ENCODE measurements at places on chromosomes 5 and 9.
A peak's percentile ranks its signal among the peaks of the same experiment; 100 is the strongest.

DNA sequence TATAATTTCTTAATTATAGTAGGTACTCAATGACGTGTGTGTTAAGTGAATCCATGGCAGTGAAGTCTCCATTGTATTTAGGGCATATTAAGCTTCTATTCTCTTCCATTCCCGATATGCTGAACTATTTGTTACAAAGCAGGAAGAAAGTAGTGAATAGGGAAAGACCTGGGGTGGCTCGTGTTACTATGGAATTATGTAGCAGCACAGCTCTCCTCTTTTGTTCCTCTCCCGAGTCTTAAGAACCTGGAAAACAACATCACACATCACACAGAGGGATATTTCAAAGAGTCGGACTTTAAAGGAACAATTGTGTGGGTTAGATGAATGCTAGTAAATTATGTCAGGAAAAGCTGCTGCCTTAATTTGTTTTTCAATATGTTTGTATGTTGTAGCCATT, 131.8 kb downstream of the PCSK5 start:
- no peak for DNase-seq

- DNase-seq = no peak
These were observed 67.2 kb downstream of the PRLR start for GRCh38 chr5:35162848-35163709.

DNA sequence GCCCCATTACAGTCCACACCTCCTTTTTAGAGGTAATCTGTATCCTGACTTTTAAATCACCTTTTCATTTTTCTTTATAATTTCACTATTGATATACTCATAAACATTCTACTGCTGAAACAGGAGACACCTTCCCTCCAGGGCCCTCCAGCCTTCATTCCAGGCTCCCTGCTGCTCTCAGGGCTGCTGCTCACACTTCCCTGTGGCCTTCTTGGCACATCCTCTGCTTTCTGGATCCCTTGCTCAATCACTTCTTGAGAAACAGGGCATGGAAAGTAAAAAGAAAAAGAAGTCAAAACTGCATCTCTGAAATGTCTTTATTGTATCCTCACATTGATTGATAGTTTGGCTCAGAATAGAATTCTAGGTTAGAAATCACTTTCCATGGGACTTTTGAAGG, 19.3 kb upstream of the WNT8A start:
- DNase-seq = no peak

- no peak for DNase-seq
These were observed 24.6 kb downstream of the ALG2 start for GRCh38 chr9:99197124-99197630.

DNA sequence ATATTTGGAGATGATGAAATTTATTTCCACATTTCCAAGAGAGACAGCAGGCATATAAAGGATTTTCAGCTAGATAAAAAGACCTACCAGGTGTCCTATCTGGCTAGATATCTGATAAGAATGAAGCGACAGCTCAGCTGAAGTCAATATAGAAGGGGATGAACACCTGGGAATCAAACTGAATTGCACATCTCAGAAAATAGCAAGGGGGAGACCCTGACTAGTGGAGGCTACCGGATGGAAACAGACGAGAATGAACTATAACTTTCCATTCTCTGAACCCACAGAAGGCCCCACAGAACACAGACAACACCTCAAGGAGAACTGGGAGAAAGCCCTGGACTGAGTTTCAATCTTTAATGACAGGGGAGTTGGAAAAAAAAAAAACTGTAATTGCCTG, 51.1 kb downstream of the CPLANE1 start:
- DNase-seq = no peak

DNA sequence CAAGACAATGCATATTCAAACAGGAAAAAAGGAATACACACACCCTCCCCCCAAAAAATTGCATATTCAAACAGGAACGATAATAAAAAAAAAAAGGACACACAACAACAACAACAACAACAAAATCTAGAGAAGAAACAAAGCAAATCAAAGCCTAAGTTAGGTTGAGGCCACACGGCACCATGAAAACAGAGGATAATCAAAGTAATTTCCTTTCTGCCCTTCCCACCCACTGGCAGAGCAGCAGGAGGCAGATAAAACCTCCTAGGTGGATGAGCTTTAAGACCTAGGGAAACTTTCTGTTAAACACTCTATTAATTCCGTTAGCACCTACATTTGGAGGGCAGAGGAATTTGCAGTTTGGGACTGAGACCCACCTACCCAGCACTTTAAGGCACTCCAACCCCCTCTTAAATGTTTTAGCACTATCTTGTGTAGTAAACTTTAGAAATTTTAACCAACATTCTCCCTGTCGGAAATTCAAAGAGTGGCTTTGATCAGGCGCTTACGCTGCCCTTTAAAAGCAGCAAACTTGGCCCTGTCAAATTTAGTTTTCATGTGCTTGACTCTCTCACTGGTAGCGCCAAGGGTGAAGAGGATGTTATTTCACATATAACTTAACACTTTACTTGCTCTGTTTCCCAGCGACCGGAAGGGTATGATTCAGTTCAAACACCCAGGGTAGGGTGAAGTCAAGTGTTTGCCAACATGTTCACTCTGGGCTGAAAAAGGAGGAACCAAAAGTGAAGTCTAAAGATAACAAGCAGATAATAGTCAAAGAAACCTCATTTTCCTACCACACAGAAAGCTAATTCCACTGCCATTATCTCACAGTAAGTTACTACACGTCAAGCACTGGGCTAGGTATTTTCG, 9.2 kb downstream of the ENC1 start:
- DNase-seq = peak; percentile 82

DNA sequence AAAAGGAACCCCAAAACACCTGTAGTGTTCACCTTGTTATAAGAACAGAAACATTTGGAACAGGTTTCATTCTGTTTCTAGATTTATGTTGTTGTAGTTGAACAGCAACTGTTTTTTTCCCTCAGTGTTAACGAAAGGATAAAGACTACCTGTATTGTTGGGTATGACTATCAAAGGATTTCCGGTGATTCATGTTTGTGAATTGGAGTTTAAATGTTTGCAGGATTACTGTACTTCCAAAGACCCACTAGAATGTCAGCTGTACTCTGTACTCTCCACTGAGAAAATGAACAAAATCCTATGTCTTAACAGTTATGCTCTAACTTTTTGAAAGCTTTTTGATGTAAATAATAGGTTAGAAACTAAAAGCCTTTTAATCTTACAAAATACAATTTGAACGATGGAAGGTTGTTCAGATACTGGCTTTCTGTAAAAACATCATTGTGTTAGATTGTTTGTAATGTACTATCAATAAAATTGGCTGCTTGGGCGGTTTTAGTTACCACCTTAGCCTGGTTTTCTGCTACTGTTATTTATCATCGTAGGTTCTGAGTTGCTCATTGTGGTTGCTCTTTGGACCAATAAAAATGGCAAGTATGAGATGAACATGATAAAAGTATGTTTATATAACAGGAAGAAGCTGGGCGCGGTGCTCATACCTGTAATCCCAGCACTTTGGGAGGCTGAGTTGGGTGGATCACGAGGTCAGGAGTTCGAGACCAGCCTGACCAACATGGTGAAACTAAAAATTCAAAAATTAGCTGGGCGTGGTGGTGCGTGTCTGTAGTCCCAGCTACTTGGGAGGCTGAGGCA, 44.1 kb downstream of the DCP2 start:
- DNase-seq = no peak

GRCh38 chr5:94872526-94872925, 254.1 kb downstream of the SLF1 start:
- no peak for DNase-seq

- DNase-seq = no peak
These were observed 33.2 kb downstream of the YTHDC2 start for GRCh38 chr5:113546703-113547183.

DNA sequence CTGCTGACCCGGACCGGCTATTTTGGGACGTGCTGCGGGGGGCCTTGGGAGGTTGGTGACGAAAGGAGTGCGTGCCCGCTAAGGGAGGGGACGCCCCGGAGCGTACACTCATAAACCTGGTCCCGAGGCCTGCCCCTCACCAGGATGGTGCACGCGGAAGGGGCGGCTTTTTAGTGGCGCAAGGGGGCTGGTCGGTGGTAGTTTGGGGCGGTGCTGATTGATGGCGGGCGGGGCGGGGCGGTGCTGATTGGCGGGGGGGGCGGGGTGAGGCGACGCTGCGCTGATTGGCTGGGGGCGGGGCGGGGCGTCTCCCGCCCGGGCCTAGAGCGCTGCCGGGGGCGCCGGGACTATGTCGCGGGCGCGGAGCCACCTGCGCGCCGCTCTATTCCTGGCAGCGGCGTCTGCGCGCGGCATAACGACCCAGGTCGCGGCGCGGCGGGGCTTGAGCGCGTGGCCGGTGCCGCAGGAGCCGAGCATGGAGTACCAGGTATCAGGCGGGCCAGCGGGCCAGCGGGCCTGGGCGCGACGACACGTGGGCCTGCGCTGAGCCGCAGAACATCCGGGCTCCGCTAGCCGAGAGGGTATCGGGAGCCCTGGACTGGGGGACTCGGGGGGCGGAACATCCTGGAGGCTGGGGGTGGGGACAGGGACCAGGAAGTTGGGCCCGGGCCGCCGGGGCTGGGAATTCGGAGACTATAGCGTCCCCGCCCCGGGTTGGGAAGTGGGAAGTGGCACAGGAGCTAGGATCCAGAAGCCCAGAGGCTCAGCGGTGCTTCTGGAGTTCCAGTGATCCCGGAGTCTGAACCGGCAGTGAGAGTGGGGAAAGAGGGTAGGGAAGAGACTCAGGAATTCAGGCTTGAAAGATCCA, at the start of gene FPGS:
Gene FPGS, plus strand, starts transcription at position 307 of the 868 bp plus-strand sequence. Its CDS starts 43 bp downstream, at position 350.
- peak; percentile 70 for DNase-seq

- no peak for DNase-seq
These were observed 23.2 kb upstream of the IER5L start for GRCh38 chr9:129201289-129201688.

DNA sequence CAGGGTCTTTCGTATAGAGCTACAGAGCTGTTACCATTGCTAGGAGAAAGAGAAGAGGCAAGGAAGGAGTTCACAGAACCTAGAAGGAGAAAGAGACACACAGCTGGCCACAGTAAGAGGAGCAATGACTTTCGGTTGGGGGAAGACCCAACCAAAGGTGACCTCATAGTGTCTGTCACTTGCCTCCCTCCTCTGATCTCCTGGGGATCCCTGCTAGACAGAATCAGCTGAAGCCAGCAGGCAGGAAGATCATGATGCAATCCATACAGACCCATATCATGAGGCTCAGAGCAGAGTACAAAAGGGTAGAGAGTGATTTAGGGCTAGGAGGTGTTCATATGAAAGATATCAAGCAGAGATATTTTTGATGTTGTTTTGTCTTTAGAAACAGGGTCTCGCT, 26.0 kb upstream of the EPB41L4B start:
- no peak for DNase-seq

DNA sequence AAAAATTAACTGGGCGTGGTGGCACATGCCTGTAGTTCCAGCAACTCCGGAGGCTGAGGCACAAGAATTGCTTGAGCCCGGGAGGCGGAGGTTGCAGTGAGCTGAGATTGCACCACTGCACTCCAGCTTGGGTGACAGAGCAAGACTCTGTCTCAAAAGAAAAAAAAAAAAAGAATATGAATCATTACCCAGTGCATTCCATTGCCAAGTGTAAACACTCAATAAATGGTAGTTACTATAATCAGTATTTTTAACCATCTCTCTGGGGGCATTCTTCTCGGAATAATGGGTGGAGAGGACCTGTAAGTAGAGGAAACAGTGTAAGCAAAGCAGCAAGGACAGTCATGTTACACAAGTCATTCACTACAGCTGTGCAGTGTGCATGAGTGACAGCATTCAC, 13.8 kb upstream of the RANBP17 start:
- no peak for DNase-seq

- no peak for DNase-seq
These were observed 99.6 kb downstream of the NMUR2 start for GRCh38 chr5:152305525-152305924.

DNA sequence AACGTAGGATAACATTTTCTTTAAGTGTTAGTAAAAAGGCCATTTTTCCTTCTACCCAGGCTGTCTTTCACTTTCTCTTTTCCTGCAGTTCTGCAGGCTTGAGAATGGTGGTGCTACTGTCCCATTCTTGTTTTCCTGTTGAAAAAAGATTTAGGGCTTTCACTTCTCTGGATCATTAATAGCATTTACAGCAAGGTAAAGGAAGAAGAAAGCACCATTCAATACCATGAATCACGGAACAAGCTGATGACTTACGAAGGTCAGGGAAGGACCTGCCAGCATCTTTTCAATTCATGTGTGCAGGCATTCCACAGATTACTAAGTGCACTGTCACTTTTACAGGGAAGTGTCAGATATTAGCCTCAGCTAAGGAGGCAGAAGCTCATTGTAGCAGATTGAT, 292.8 kb downstream of the YTHDC2 start:
- no peak for DNase-seq

- no peak for DNase-seq
These were observed 492.7 kb upstream of the CLINT1 start for GRCh38 chr5:158351485-158352125.

DNA sequence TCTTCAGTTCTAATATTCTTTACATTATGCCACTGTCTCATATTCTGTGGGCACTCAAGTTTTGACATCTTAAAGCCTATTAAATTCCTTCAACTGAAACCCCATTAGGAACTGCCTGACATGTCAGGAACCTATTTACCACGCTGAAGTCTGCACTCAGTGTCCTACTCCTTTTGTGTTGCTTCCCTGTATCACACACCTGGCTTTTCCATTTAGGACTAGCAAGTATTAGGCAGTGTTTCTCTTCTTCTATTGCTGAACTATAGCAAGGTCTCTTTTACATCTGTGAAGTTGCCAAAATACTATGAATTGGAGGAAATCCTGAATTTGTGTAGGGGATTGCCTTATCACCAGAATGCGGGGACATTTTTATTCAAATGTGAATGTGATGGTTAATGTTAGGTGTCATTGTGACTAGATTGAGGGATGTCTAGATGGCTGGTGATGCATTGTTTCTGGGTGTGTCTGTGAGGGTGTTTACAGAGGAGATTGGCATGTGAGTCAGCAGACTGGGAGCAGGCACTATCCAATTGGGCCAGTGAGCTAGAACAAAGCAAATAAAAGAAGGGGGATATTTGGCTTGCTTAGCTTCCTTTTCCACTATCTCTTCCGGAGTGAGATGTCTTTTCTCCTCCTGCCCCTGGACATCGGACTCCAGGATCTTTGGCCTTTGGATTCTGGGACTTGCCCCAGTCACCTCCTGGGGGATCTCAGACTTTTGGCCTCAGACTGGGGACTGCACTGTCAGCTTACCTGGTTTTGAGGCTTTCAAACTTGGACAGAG, 21.2 kb upstream of the VCAN start:
- DNase-seq = no peak

GRCh38 chr5:164335837-164336236, 830.4 kb downstream of the MAT2B start:
- no peak for DNase-seq

DNA sequence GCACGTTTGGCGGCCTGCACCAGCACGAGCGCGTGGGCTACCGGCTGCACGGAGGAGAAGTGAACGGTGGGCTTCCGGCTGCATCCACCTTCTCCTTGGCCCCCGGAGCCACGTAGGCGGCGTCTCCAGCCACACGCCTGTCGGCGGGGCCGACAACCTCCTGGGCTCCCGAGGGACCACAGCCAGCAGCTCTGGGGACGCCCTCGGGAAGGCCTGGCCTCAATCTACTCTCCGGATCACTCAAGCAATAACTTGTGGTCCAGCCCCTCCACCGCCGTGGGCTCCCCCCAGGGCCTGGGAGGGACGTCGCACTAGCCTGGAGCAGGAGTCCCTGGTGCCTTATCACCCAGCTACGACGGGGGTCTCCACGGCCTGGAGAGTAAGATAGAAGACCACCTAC, 73.7 kb downstream of the INSL6 start:
- DNase-seq = no peak

Data from inflammatory macrophage (primary cell).